ENCODE measurements at places on chromosomes 7 and 10.

DNA sequence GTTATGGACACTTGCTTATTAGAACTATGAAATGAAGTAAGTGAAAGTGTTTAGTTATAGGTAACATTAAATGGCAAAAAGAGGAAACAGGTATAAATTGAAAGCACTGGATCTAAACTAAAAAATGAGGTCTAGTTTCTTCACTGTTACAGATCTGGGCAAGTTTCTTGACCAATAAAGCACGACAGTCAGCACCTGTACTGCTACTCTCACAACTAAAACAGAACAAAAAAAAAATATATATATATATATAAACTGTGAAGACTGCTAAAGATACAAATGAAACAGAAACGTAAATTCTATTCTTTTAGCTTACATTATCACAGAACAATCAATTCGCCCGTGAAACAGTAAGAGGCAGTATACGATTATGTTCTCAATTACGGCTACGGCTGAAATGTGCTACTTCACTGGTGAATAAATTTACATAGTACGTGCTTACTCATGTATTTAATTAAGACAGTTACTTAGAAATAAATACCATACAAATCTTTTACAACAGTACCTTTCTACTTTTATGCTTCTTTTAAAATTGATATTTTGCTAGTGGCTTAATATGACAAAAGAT, 4.2 kb downstream of the AHR start:
- DNase-seq = no peak

- no peak for DNase-seq
These were observed 326.2 kb upstream of the POT1 start for GRCh38 chr7:125255810-125256209.

- DNase-seq = no peak
These were observed 143.3 kb upstream of the PPP2R2D start for GRCh38 chr10:131757285-131758058.

DNA sequence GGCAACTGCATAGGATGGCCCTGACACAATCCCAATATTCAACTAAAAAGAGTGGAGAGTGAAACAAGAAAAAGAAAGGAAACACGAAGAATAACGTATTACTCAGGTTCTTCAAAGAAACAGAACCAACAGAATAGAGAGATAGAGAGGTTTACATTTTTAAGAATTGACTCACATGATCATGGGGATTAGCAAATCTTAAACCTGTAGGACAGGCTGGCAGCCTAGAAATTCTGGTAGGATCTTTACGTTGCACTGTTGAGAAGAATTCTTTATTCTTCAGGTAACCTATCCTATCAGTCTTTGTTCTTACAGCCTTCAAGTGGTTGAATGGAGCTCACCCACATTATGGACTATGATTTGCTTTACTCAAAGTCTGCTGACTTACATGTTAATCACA, 103.9 kb downstream of the AASS start:
- no peak for DNase-seq

- DNase-seq = no peak
These were observed 65.3 kb upstream of the ARID5B start for GRCh38 chr10:61835946-61836887.

- no peak for DNase-seq
These were observed 205.7 kb downstream of the KIAA1217 start for GRCh38 chr10:24414597-24414996.

Measured in stimulated activated CD8-positive, alpha-beta memory T cell treated with anti-CD3 and anti-CD28 coated beads, Interleukin-4, amount 100 ng/mL, for 4 hours (primary cell).